ENCODE measurements at places on chromosomes 2 and 18. TPM values are rescaled to one million over a fixed set of nuclear protein-coding genes. Genes with fewer than 3 reads are reported as not detected.

The GPR75 gene
- 4.4 TPM for polyA plus RNA-seq

The CYTIP gene
- not detected for polyA plus RNA-seq

The RTP5 gene
- not detected for polyA plus RNA-seq

The L3MBTL4 gene
- polyA plus RNA-seq: not detected

The GAREM2 gene
- polyA plus RNA-seq: 3.7 TPM

The TEKT4 gene
- polyA plus RNA-seq: not detected

The ST8SIA3 gene
- polyA plus RNA-seq: not detected

The APCDD1 gene
- 1.5 TPM for polyA plus RNA-seq

The C2orf81 gene
- polyA plus RNA-seq: 0.16 TPM

The CCDC150 gene
- polyA plus RNA-seq: 1.7 TPM

The OTX1 gene
- polyA plus RNA-seq: not detected

The ACTG2 gene
- polyA plus RNA-seq: not detected

GRCh38 chr2:161381546-161381945, 34.6 kb upstream of the TBR1 start:
- DNase-seq: no peak

DNA sequence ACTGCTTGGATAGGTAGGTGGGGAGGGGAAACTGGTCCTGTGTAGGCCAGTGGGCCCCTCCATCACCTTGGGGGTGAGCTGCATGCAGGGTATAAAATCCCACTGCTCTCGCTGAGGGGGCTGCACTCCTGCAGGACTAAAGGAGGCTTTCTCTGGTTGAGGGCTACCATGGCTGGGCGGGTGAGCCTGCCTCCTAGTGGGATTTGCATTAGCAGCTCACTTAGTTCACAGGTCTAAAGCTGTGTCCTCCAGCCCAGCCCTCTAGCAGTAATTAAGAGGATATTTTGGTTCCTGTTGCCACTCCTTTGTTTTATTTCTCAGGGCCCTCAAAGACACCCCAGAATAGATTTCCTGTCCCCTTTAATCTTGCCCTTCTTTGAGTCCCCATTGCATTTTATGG, 24.6 kb downstream of the TMEM127 start:
- no peak for DNase-seq

DNA sequence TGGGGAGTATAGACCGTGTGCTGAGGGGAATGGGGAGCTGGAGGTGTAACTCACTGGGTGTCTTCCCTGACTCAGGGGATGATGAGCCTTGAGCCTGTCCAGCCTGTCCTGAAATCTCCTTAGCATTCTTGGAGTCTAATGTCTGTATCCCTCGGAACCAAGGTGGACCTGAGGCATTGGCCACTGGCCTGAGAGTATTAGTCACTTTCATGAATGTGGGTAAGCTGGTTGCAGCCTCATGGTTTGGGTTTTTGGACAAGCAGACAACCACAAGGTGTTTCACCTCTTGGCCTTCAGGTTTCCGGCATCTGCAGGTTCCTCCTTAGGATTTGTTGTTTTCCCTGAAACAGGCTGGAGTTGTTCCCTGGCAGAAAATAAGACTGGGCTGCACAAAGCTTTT, 63.2 kb downstream of the PRKCE start:
- DNase-seq: no peak

GRCh38 chr18:58315739-58316215, 271.8 kb downstream of the NEDD4L start:
- peak; percentile 44 for DNase-seq

GRCh38 chr2:218036371-218036770, 32.7 kb upstream of the RUFY4 start:
- DNase-seq: no peak

DNA sequence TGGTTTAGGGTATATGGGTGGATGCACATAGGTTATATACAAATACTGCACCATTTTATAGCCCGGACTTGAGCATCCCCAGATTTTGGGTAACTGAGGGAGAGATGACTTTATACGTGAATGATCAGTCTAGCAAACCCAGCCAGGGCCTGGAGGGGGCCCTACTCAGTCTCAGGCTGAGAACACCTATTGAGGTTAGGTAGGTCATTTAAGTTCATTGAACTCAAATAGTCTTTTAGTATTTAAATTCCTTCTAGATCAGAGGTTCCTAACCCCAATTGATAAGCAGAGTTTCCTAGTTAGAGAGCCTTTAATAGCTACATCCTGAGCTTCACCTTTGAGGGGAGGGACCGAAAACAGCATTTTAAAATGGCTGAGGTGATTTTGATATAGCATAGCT, 487.0 kb downstream of the DCC start:
- DNase-seq: no peak

DNA sequence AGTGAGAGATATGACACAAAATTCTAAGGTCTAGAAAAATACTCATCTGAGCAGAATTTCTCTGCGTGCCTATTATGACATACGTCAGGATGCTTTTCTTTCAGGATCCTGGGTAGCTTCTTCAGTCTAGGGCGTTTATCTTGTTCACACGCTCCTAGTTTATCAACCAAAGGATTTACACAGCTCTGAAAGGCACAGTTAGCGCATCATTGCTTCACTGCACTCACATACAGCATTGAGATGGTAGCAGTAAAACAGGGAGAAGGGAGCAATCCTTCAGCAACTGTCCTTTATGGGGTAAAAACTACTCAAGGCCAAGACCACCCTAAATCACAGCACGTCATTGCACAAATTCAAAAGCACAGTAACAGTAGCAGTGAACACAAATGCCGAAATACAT, 222.8 kb downstream of the SUCLG1 start:
- DNase-seq: no peak

DNA sequence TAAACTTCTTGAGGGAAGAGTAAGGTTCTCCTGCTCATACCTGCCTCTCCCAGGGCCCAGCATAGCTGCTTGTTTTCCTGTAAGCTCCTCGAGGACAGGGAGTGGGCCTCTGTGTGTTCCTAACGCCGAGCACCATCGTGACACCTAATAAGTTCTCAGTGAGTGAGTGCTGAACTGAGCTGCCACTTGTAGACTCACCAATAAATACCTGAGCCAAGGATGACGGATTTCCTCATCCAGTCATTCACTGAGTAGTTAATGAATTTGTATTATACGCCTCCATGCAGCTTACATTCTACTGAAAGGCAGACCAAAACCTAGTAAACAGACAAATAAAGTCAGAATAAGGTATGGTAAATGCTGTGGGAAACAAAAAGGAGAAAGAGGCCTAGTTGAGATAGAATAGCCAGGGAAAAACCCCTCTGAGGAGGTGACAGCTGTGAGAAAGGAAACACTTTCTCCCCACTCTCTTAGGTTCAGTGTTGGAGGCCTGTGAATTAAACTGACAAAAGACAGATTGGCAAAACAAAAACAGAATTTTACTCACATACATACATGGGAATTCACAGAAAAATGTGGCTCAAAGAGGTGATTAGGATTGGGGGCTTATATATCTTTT, 138.6 kb downstream of the B3GNT2 start:
- DNase-seq: no peak

GRCh38 chr2:196113061-196113974, 44.7 kb upstream of the DNAH7 start:
- DNase-seq: no peak

GRCh38 chr2:126495189-126495588, 160.8 kb upstream of the GYPC start:
- DNase-seq: no peak

DNA sequence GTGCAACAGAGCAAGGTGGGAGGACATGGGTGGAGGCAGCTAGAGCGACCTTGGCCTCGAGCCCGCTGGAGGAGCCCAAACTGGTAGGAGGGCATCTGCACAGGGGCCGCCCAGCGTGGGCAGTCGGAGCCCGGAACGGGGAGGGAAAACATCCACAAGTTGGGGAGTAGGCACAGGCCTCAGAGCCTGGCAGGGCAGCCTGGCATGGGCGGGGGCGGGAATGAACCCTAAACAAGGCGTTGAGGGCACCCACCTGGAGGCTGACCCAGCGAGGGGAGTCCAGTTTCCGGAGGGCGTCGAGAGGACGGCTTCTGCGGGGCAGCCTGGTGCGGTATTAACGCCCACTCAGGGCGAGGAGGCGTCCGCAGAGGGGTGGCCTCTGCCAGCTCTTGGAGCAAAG, 129.9 kb downstream of the L3MBTL4 start:
- DNase-seq: no peak

- DNase-seq: no peak
Measured at GRCh38 chr2:2098458-2099167, 232.5 kb downstream of the MYT1L start.

DNA sequence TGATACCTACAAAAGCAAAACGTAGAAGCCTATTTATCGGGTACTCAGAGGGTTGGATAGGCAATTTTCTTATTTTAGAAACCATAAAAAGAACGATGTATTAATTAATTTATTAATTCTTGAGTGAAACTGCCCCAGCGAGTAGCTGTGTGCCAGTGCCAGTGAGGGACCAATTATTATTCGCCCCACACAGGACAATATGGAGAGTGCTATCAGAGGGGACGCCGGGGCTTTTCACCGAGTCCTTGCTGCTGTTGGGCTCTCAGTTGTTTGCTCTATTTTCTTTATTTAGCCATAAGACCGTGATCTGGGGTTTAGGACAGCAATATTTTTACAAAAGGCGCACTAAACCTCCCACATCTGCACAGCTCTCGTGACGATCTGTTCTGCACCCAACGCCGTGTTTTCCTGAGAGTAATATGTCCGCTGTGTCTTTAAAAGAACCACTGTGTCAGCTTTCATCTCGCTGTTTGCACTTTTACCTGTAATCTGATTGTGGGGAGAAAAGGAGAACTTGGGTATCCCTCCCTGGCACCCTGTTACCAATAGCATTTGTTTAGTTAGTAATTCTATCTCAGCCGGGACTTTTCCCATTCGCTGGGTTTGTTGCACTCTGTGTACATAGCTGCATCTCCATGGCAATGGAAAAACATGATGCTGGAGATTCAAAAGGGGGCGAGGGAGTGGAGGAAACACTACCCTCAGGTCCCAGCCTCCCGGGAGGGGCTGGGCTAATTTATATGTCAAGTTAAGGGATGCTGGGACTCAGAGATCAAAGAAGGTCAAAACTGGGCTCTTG, 30.1 kb upstream of the ZNF516 start:
- no peak for DNase-seq

GRCh38 chr2:203600286-203600685, 65.2 kb upstream of the RAPH1 start:
- no peak for DNase-seq

- DNase-seq: no peak
Measured at GRCh38 chr2:72998234-72998651, 73.3 kb downstream of the SFXN5 start.

GRCh38 chr2:57370882-57371585, 675.6 kb upstream of the VRK2 start:
- no peak for DNase-seq

DNA sequence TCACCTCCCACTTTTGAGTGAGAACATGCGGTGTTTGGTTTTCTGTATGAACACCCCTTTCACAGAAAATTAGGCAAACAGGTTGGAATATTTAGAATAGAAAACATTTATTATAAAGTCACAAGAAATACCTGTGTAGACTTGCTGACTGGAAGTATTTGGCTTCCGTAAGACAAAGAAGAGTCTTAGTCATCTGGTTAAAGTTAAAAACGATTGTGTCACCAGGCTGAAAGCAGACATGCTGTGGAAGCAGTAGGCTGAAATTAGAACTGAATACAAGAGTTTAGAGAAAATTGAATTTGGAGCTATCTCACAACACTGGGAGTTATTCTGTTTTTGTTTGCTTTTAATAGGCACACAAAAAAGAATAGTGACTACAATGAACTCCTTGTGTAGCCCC, 16.2 kb upstream of the CLASP1 start:
- no peak for DNase-seq

GRCh38 chr2:238032755-238033337, 28.0 kb upstream of the SCLY start:
- no peak for DNase-seq

DNA sequence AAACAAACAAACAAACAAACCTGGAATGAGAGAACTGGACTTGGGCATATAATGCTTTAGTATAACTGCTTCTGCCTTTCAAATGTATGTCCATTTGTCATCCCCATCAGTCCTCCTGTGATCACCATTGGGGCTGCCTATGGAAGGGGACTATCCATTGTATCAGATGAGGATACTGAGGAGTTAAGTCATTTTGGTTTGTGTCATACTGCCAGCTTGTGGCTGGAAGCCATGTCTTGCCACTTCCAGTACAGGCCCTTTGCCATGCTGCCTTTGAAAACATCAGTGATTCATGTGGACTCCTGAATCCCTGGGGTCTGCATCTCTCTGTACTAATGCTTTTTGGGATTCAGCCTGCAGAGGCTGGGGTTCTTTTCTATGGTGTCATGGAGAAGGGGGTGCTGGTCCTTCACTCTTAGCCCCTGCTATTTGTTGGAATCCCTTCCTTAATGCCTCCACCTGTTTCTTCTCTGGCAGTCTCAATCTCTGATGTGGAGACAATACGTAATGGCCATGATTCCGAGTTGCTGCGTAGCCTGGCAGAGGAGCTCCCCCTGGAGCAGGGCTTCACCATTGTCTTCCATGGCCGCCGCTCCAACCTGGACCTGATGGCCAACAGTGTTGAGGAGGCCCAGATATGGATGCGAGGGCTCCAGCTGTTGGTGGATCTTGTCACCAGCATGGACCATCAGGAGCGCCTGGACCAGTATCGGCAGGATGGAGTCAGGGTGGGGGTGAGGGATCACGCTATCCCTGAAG, 10.6 kb downstream of the PLCD4 start:
- DNase-seq: no peak

GRCh38 chr2:16459606-16460005, 206.0 kb downstream of the CYRIA start:
- no peak for DNase-seq
